Karpas-422 (cell line): ENCODE measurements at places on chromosomes 5 and 9.

GRCh38 chr5:16017720-16018119 is 161.9 kb downstream of the MARCHF11 start:
- no peak for DNase-seq

DNA sequence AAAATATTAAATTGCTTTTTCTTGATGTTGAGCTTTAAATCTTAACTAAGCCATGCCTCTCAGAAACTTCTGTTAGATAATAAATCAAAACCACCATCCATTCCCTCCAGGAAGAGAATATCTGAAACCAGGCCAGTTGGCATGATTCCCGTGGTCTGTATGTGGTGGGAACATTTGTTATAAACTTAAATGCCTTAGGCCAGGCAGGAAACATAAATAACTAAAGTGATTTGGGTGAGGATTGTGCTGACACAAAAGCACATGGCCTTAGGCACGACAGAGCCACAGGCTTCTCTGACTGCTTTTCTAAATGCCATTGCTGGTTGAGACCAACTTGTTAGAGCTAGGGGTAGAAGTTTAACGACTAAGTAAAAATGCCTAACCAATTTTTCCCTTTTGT is 255.9 kb downstream of the GABRG2 start:
- no peak for DNase-seq

- no peak for DNase-seq
Measured at GRCh38 chr5:109053995-109054417, 306.3 kb downstream of the FER start.

DNA sequence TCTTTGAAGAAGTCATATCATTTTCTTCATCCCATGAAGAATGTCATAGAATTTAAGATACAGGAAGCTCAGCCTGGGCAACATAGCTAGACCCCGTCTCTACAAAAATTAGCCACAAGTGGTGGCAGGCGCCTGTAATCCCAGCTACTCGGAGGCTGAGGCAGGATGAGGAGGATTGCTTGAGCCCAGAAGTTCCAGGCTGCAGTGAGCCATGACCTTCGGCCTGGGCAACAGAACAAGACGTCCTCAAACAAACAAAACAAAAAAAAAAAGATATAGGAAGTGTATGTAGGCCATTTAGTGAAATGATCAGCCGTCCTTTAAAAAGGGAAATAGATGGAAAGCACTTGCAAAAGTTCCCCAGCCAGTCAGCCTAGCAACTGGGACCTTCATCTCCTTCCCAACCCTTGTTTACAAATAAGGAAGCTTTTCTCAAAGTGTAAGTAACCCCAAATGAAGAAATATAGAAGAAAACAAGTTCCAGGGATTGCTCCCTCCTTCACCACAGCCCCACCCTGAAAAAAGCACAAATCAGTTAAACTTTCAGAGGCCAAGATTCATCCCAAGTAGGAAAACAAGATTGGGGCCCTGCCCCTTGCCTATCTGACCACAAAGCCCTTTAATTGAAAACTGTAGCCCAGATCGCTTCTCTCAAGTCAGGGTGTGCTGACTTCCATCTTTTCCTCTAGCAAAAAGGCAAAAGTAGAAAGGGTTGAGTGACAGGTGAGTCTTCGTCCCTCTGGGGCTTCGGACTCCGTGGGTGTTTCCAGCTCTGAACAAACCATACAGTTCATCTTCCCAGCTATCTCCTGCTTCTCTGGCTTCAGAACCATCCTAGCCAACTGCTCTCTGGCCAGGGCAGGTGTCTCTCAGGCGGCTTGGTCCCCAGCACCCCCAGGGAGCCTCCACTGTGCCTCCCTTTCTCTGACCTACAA is 1.2 kb downstream of the SLC31A2 start:
- no peak for DNase-seq

- no peak for DNase-seq
Measured at GRCh38 chr5:60354311-60354710, 345.7 kb downstream of the DEPDC1B start.
